ENCODE measurements at places on chromosomes 12 and 14. TPM values are rescaled to one million over a fixed set of nuclear protein-coding genes. Genes with fewer than 3 reads are reported as not detected.
A peak's percentile ranks its signal among the peaks of the same experiment; 100 is the strongest.

DNA sequence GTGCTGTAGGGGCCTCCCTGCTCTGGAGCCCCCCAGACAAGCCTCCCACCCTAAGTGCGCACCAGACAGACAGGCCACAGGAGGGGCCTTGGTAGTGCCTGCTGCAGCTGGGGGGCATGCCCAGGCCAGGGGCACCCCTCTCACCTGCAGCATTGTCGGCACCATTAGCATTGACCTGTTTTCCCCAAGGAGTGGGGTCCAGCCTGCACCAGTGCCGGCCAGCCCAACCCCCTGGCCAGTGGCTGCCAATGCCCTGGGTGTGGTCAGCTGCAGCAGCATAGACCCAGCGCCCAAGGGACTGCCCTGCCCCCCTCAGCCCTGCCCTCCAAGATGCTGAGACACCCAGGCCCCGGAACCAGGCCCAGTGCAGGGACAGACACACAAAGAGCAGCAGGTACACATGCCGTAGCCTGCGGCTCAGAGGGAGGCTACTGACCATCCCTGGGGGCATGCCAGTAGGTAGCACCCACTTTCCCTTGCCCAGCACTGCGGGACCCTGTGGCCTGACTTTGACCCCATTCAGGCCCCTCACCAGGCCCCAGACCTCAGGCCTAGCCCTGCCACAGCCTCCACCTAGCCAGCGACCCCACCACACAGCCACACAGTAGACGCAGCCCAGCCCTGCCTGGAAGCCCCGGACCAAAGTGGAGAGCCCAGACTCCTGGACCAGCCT, 1.0 kb downstream of the AHNAK2 start:
- DNase-seq = no peak

DNA sequence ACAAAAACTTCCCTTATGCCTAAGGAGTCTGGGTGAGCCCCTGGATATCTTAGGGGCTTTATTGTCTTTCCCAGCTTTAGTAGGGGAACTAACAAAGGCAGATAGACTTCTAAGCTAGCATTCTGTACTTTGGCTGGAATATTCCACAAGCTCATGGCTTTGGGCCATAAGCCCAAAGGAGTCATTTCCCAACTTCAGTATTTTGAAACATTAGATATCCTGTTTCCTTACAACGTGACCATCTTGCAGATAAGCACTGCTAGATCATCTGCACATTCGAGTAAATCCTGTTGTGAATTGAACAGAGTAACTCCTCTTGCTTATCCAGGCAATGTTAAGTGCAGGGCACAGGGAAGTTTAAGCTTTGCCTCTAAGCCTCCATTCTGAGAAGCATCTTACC, 70.6 kb upstream of the ACTN1 start:
- DNase-seq = peak; percentile 52

- no peak for DNase-seq
These were observed 396.2 kb downstream of the CCDC91 start for GRCh38 chr12:28586481-28586880.

DNA sequence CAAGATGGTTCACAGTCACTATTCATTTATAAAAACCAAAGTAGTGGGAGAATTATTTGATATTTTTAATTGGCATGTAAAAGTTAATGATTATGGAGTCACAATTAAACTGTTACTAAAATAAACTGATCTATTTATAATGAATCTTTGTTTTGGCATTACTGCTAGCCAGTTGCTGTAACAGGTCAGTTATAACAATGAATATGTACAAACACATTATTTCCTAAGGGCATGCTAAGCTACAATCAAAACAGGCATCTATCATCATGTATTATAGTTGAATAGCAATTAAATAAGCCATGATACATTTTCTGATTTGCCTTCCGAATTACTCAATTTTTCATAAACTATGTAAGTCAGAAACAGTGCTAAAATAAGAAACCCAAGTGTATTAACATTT, 518.3 kb downstream of the SLC16A7 start:
- DNase-seq = no peak

DNA sequence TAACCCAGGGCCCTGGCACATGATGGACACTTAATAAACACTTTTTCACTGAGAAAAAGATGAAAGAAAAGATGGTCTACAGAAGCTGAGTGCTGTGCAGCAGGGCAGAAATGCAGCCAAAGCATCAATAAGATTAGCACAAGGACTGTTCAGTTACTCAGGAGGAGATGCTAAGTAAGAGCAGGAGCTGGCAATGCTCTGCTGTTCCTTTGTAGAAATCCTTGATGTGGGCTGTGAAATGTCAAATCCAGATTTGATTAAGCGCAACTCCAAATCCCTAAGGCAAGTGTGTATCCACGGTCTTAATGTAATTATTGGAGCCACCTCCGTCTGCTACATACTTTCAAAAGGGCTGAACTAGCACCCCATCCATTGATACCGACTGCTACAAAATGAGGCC, 151.8 kb upstream of the BTG1 start:
- DNase-seq = no peak

DNA sequence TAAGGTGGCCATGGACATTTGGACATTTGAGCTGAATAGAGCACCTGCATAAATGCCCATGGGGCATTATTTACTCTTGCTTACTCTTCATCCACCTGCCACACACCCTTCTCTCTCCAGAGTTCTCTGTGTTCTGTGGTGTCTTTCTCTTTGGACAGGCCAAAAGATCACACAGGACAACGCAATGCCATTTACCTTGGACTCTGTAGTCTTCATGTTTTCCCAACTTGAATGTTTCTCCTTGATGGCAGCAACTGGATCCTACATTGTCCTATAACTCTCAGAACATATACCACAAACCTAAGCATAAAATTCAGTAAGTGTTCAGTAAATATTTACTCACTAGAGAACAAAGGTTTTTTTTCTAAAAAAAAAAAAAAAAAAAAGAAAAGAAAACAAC, 41.7 kb upstream of the PTHLH start:
- no peak for DNase-seq

DNA sequence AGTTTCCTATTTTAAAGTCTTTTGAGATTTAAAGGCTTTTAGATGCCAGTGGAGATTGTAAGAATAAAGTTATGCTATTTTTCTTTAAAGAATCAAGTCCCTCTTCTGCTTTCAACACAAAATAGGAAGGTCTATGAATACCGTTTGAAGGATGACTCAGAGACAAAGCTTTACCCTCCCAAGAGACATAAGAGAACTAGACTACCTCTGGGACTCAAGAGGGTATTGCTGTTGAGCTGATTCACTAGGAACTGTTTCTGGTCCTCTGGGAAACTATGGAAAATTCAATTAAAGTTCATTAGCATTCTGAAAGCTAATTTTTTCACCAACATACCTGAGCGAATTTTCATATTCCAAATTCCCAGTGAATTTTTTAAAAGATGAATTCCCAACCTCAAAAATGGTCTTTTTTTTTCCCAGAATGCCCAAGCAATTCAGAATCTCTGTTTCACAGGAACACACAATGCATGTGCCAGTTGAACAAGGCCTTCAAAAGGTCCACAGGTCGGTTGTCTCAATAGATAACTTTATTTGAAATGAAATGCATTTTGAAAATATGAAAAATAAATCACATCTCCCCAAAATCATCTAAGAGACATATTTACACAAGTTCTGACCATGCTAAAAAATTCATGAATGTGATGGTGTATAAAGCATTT, 6.5 kb downstream of the PHLDA1 start:
- DNase-seq = peak; percentile 74

- no peak for DNase-seq
These were observed 24.0 kb downstream of the PRDM4 start for GRCh38 chr12:107736914-107737313.

- peak; percentile 66 for DNase-seq
These were observed 29.7 kb downstream of the CCDC85C start for GRCh38 chr14:99574099-99574880.

GRCh38 chr12:103947871-103948555, 17.7 kb upstream of the TDG start:
- DNase-seq = no peak

DNA sequence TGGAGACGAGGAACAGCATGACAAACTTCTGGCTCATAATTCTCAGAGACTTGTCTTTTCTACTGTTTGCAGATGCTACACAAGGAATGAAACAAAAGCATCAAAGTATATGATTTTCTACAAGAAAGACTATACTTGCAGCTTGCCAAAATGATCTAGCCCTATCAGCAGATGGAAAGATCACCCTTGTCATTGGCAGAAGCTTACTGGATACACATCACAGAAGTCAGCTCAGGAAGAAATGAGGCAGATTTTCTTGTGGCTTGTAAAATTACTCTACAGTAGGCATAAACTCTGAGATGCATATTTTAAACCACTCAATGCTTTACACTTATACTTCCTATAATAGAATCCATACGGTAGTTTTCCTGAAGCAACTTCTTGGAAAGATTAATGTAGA, 20.6 kb downstream of the E2F7 start:
- no peak for DNase-seq

DNA sequence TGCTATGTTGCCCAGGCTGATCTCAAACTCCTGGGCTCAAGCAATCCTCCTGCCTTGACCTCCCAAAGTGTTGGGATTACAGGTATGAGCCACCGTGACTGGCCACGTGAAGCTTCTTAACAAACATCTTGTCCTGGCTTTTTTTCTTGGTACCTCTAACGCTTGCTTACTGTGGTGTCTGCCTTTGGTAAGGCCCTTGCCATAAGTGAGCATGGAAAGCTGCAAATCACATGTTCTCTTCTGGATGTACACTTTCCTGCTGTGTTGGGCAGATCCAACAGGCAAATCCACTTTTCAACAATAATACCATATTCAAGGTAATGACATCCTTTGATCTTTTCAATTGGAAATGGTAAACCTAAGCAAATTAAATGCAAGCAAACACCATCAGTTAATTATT, 54.6 kb downstream of the ARF6 start:
- no peak for DNase-seq

GRCh38 chr14:53161758-53162435, 8.8 kb upstream of the DDHD1 start:
- DNase-seq = no peak

DNA sequence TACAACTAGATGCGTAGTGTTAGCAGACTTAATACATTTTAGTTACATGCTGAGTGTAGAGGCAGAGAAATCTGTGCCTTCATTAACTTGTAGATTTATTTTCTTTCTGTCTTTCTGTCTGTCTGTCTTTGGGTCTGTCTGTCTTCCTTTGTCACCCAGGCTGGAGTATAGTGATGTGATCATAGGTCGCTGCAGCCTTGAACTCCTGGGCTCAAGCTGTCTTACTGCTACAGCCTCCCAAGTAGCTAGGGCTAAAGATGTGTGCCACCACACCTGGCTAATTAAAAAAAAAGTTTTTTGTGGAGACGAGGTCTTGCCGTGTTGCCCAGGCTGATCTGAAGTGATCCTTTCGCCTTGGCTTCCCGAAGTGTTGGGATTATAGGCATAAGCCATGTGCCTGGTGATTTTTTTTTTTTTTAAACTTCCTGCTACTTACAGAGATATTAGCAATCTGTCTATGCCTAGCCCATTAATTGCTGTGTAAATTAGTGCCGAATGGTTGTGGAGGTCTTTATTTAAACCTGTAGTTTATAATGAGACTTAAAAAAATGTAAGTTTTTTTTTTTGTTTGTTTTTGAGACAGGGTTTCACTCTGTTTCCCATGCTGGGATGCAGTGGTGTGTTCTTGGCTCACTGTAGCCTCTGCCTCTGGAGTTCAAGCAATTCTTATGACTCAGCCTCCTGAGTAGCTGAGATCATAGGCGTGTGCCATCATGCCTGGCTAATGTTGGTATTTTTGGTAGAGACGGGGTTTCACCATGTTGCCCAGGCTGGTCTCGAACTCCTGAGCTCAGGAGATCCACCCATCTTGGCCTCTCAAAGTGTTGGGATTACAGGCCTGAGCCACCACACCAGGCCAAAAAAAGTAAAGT, 22.8 kb downstream of the ERC1 start:
- DNase-seq = peak; percentile 71

DNA sequence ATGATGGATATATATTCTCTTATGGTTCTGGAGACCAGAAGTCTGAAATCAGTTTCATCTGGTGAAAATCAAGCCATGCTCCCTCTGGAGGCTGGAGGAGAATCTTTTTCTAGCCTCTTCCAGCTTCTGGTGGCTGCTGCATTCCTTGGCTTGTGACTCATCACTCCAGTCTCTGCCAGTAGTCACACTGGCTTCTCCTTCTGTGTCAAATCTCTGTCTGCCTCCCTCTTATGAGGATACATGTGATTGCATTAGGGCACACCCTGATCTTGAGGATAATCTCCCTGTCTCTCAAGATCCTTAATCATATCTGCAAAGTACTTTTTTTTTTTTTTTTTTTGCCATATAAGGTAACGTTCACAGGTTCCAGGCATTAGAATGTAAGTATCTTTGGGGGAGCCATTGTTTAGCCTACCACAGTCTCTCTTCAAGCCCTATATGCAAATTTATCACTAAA, 17.7 kb downstream of the DNAL1 start:
- DNase-seq = peak; percentile 94

- no peak for DNase-seq
These were observed 403.9 kb downstream of the MED13L start for GRCh38 chr12:115873451-115874082.

- DNase-seq = no peak
These were observed 17.7 kb upstream of the PLEK2 start for GRCh38 chr14:67429510-67430205.

GRCh38 chr12:131509701-131510100, 201.2 kb upstream of the SFSWAP start:
- no peak for DNase-seq

DNA sequence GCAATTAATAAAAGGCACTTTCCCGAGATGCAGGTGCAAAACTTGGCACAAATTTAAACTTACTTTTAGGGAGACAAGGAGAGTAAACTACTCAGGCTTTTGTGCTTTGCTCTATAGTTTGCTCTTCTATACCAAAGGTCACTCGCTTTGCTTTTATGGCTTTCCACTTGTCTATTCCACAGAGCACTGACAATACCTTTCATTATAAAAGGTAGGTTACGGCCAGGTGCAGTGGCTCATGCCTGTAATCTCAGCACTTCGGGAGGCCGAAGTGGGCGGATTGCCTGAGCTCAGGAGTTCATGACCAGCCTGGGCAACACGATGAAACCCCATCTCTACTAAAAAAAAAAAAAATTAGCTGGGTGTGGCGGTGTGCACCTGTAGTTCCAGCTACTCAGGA, 32.9 kb downstream of the ALKBH1 start:
- DNase-seq = no peak

- no peak for DNase-seq
These were observed 282.1 kb downstream of the RPS29 start for GRCh38 chr14:49303946-49304516.

- DNase-seq = no peak
These were observed 1057.7 kb downstream of the VRK1 start for GRCh38 chr14:97854918-97855317.

- DNase-seq = peak; percentile 58
These were observed 26.9 kb downstream of the ZFC3H1 start for GRCh38 chr12:71636704-71637115.

- no peak for DNase-seq
These were observed 7.9 kb downstream of the NTF3 start for GRCh38 chr12:5439788-5440300.

Gene FZD10
- total RNA-seq = not detected

Gene NTF3
- total RNA-seq = 8.4 TPM

Gene RD3L
- not detected for total RNA-seq

Gene CDH24
- total RNA-seq = 7.7 TPM

Gene ASCL4
- total RNA-seq = not detected

Gene DPPA3
- not detected for total RNA-seq

Gene TAS2R20
- 0.15 TPM for total RNA-seq

Gene RABGGTA
- total RNA-seq = 28.7 TPM

Gene PLEKHG7
- total RNA-seq = not detected

Gene B4GALNT1
- total RNA-seq = 1.4 TPM

All from HFFc6 (cell line).